ENCODE measurements at places on chromosomes 4 and X.

- no peak overlapping the region for H3K27ac ChIP-seq
- peaks cover 69% of the 10 kb centered on the region for H3K27me3 ChIP-seq
- H3K4me1 ChIP-seq: no peaks in the 10 kb centered on the region
- DNase-seq: no peak
- H3K36me3 ChIP-seq: peaks cover 4% of the 10 kb centered on the region
These were observed 114.7 kb upstream of the SLC6A14 start for GRCh38 chrX:116321711-116322110.

GRCh38 chrX:107684956-107685385 lies 56.7 kb downstream of the PRPS1 start:
- no peak overlapping the region for H3K4me3 ChIP-seq
- no peak overlapping the region for H3K27ac ChIP-seq
- peak; percentile 93 for DNase-seq
- H3K4me1 ChIP-seq: peaks cover 28% of the 10 kb centered on the region
- H3K36me3 ChIP-seq: no peaks in the 10 kb centered on the region

- no peak overlapping the region for H3K4me3 ChIP-seq
- no peaks in the 10 kb centered on the region for H3K4me1 ChIP-seq
- no peak overlapping the region for H3K27ac ChIP-seq
These were observed 125.2 kb downstream of the ELOVL6 start for GRCh38 chr4:110073053-110073845.

DNA sequence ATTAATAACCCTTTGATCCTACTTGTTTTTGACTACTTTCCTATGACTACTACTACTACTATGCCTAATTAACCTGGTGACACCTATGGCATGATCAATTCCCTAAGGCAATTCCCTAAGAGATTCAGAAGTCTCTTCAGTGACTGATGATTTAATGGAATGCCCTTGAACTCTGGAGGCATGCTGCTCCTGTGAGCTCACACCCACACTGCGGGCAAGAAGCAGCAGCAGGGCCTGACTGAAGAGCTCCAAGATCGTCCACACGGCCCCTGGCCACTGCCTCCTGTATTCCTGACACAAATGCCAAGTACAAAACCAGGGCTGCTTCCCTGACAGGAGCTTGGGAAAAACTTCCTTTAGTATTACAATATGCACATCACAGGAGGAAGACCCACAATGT lies 74.2 kb upstream of the STS start:
- H3K27me3 ChIP-seq: no peaks in the 10 kb centered on the region
- no peak overlapping the region for H3K4me3 ChIP-seq
- DNase-seq: no peak
- H3K4me1 ChIP-seq: peaks cover 12% of the 10 kb centered on the region
- H3K27ac ChIP-seq: no peak overlapping the region

DNA sequence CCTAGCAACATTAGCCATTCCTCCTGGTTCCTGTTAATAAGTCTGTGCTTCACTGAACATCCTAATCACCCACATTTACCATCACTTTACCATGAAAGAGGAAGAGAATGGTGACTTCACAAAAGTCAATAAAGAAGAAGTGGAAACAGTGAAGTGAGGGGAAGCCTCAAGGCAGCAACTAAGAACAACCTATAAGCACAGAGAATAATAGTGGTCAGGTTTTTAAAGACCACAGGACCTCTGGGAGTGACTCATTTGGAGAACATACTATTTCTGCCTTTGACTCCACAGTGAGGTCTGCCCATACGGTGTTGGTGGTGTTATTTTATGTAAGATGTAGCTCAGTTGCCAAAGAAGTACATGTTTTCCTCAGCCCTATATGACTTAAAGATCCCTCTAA lies 86.0 kb upstream of the TET2 start:
- H3K27ac ChIP-seq: peak overlapping the region; percentile 61
- H3K36me3 ChIP-seq: no peaks in the 10 kb centered on the region
- no peak overlapping the region for H3K4me3 ChIP-seq
- peaks cover 35% of the 10 kb centered on the region for H3K4me1 ChIP-seq
- peak; percentile 25 for DNase-seq

DNA sequence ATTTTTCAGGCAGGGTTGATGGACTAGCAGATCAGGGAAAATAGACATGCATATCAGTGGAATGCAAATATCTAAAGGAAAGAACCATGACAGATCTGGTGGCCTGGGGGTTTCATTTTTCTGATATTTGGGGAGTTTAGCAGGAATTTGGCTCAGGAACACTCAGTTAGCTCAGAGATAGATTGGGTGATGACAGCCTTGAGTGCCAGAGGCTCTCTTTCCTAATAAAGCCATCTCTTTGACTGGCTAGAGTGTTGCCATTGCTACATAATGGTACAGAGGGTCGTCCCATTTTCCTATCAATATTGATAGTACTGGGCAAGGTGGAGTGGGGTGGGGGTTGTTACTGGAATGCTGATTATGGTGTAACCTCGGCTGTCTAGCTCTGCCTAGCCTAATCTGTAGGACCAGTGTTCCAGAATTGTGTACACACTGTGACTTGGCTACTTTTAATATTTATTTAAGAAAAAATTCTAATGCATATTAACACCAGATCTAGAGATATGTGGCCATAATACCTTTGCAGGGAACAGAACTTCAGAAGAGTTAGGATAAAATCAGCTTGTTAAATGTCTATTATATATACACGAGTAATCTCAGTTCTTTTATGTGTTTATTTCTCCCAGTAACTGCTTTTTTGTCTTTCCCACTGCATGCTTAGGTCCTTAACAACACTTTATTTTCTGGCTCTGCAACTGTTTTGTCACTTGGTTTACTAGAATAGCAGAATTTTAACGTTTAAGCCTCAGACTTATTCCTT lies 145.0 kb upstream of the SPOCK3 start:
- no peak for DNase-seq
- no peak overlapping the region for H3K27ac ChIP-seq
- no peaks in the 10 kb centered on the region for H3K4me1 ChIP-seq
- H3K27me3 ChIP-seq: no peaks in the 10 kb centered on the region
- no peak overlapping the region for H3K4me3 ChIP-seq

DNA sequence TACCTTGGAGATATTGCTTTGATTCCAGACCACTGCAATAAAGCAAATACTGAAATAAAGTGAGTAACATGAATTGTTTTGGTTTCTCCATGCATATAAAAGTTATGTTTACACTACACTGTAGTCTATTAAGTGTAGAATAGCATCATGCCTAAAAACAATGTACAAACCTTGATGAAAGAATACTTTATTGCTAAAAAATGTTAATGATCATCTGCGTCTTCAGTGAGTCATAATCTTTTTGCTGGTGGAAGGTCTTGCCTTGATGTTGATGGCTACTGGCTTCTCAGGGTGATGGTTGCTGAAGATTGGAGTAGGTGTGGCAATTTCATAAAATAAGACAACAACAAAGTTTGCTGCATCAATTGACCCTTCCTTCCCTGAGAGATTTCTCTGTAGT lies 145.1 kb downstream of the SHROOM4 start:
- H3K27me3 ChIP-seq: peaks cover 90% of the 10 kb centered on the region
- H3K4me3 ChIP-seq: no peak overlapping the region
- H3K27ac ChIP-seq: no peak overlapping the region
- no peak for DNase-seq
- H3K36me3 ChIP-seq: no peaks in the 10 kb centered on the region

DNA sequence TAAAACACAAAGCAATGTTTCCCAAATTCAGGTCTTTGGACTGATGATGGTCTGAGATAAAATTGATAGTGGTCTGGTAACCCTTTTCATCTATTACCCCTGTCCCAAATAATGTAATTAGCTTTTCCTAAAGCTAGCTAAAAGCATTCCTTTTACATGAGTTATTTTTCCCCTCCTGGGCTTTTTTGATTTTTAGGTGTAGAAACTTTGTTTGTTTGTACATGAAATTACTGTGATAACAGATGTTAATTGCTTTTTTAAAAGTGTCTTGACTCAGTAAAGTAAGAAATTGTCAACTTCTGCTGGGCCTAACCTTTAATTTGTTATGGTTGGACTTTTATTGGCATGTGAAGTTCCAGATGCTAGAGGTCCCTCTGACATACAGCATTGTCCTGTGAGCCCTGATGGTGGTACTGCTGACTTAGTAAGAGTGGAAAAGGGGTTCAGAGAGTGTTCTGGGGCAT lies 145.5 kb downstream of the ARHGAP10 start:
- H3K27me3 ChIP-seq: no peaks in the 10 kb centered on the region
- H3K4me3 ChIP-seq: no peak overlapping the region
- no peaks in the 10 kb centered on the region for H3K4me1 ChIP-seq
- DNase-seq: no peak
- peaks cover 39% of the 10 kb centered on the region for H3K36me3 ChIP-seq

All from MCF 10A (cell line).